Activated T-cell treated with anti-CD3 and anti-CD28 coated beads, Interleukin-2, amount 50 U/mL, for 24 hours (primary cell): ENCODE measurements at places on chromosomes 3 and 15.

DNA sequence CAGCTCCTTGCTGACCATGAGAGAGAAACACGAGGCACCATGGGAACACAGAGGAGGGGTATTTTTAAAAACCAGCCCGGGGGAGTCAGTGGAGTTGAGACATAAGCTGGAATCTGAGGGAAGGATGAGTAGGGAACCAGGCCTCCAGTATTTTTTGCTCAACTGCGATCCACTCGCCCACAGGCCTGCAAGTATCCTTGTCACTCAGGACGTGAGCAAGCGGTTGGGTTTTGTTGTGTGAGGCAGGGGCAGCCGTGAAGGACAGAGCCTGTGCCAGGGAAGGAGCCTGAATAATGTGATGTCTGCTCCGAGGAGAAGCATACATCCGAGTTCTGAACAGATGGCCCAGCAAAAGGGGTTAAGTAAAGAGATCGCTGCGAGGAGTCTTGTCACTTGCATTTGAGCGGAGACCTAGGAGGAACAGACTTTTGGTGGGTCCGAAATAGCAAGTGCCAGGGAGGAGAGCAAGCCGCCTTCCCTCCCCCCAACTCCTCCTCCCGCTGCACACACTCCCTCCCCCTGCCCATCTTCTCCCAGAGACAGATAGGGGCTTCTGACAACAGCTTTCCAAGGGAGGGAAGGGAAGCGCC is 20.4 kb upstream of the NTRK3 start:
- H3K36me3 ChIP-seq = no peaks in the 10 kb centered on the region
- peaks cover 43% of the 10 kb centered on the region for H3K27me3 ChIP-seq
- no peaks in the 10 kb centered on the region for H3K4me1 ChIP-seq
- no peak for DNase-seq

GRCh38 chr15:29129221-29129620 is 140.4 kb downstream of the NSMCE3 start:
- H3K36me3 ChIP-seq = no peaks in the 10 kb centered on the region
- peaks cover 16% of the 10 kb centered on the region for H3K27me3 ChIP-seq
- H3K4me3 ChIP-seq = no peak overlapping the region

GRCh38 chr15:101675796-101676582 is 23.8 kb upstream of the TM2D3 start:
- H3K27me3 ChIP-seq = no peaks in the 10 kb centered on the region
- no peak for DNase-seq
- H3K4me3 ChIP-seq = no peak overlapping the region
- H3K36me3 ChIP-seq = peaks cover 80% of the 10 kb centered on the region
- H3K27ac ChIP-seq = peak overlapping the region; percentile 63
- H3K4me1 ChIP-seq = peaks cover 9% of the 10 kb centered on the region

GRCh38 chr3:165056510-165056909 is 21.8 kb downstream of the SI start:
- no peak overlapping the region for H3K27ac ChIP-seq
- H3K4me1 ChIP-seq = no peaks in the 10 kb centered on the region
- no peaks in the 10 kb centered on the region for H3K27me3 ChIP-seq
- no peak overlapping the region for H3K4me3 ChIP-seq

GRCh38 chr15:101255615-101256241 is 3.9 kb upstream of the CHSY1 start:
- peaks cover 38% of the 10 kb centered on the region for H3K4me1 ChIP-seq
- DNase-seq = no peak
- no peak overlapping the region for H3K4me3 ChIP-seq
- H3K36me3 ChIP-seq = peaks cover 6% of the 10 kb centered on the region
- peaks cover 6% of the 10 kb centered on the region for H3K27me3 ChIP-seq
- H3K27ac ChIP-seq = peak overlapping the region; percentile 22

GRCh38 chr3:10365791-10366190 is 44.9 kb upstream of the SEC13 start:
- DNase-seq = no peak
- H3K27ac ChIP-seq = peak overlapping the region; percentile 71
- no peaks in the 10 kb centered on the region for H3K36me3 ChIP-seq
- H3K4me3 ChIP-seq = no peak overlapping the region
- peaks cover 28% of the 10 kb centered on the region for H3K27me3 ChIP-seq

- H3K4me1 ChIP-seq = peaks cover 31% of the 10 kb centered on the region
- H3K36me3 ChIP-seq = peaks cover 20% of the 10 kb centered on the region
- no peaks in the 10 kb centered on the region for H3K27me3 ChIP-seq
- H3K4me3 ChIP-seq = no peak overlapping the region
- no peak for DNase-seq
These were observed 2.9 kb upstream of the CLN6 start for GRCh38 chr15:68232449-68232848.

- peak overlapping the region; percentile 75 for H3K4me3 ChIP-seq
- peak overlapping the region; percentile 66 for H3K27ac ChIP-seq
- H3K36me3 ChIP-seq = no peaks in the 10 kb centered on the region
These were observed 1.9 kb upstream of the NLGN1 start for GRCh38 chr3:173395412-173396181.

DNA sequence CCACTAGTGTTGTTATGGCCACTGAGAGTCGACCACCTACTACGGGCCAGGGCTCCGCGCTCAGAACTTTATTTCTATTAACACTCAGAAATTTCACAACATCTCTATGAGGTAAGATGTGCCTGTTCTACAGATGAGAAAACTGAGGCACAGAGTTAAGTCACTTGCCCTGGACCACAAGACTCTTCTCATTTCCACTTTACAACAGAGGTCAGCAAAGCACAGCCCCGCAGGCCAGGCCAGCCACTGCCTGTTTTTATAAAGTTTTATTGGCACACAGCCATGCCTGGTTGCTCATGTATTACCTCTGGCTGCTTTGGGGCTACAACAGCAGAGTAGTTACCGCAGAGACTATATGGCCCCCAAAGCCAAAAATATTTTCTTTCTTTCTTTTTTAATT is 503.6 kb downstream of the SHQ1 start:
- H3K4me1 ChIP-seq = peaks cover 77% of the 10 kb centered on the region
- no peaks in the 10 kb centered on the region for H3K27me3 ChIP-seq
- no peak overlapping the region for H3K4me3 ChIP-seq
- DNase-seq = peak; percentile 12

DNA sequence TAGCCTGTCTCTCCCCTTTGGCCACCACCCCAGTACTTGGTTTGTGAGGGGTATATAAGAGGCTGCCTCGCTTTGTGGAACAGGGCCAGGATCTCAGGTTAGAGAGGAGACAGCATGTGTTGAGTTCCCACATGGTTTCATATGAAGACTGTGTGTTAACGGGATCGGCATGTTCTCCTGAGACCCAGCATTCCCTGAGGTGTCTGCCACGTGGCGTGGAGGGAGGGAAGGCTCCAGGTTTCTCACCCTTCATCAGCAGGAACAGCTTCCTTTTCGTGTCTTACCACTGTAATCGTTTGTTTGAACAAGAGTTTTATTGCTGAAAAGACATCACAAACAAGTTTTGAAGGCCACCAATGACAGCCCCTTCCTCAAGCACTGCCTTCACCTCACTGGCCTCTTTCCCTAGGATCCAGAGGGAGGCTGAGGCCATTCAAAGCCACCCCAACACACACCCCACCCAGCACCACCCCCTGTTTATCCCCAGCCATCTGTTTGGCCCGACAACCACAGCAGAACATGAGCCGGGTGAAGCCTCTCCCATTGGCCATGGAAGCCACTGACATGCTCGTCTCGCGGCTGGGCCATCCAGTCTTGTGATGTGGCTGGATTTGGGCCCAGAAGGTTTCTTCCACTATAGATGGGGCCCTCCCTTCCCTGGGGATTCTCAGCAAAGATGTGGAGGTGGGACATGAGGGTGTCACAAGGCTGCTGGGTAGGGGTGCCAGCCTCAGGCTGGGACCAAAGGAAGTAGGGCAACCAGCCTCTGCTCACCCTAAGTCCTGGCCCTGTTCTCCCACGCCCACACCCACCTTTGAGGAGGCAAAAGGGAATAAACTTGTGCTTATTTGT is 10.0 kb downstream of the BHLHE40 start:
- H3K27ac ChIP-seq = peak overlapping the region; percentile 40
- peaks cover 18% of the 10 kb centered on the region for H3K36me3 ChIP-seq
- DNase-seq = no peak
- H3K27me3 ChIP-seq = no peaks in the 10 kb centered on the region
- H3K4me3 ChIP-seq = no peak overlapping the region

GRCh38 chr15:47929138-47929803 is 191.5 kb upstream of the SLC24A5 start:
- H3K27me3 ChIP-seq = peaks cover 3% of the 10 kb centered on the region
- no peaks in the 10 kb centered on the region for H3K36me3 ChIP-seq
